ENCODE measurements at places on chromosomes 1 and 21.

DNA sequence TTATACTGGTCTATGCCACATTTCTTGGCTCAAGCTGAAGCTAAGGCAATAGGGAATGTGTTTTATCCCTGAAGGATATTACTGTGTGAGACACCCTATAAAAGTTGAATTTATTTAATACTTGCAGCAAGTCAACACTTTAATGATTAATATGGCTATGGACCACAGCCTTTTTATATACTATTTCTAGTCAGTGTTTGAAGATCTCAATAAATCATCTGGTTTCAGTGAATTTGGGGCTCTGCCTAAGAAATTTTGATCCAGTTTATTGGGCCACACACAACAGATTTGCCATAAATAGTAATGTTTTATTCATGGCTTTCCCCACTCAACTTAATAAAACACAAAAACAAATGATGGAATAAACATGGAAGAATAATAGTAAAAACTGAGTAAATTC lies 698.3 kb downstream of the ADGRL2 start:
- no peak for DNase-seq

- DNase-seq: no peak
Measured at GRCh38 chr1:199867601-199868000, 159.9 kb upstream of the NR5A2 start.

DNA sequence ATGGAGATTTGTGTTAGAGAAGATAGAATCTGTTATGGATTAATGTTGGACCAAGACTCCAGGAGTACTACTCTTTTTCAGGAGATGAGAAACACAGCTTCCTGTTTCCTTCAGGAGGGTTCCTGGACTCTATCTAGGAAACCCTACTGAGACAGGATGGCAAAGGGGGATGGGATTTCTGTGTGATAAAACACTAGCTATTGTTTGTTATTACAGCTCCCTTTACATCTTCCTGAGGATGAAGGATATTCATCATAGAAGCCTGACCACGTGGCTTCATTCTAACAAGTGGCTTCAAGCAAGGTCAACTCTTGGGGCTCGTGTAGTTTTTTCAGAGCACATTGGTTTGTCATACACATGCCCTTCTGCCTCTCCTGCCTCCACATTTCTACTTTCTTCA lies 33.3 kb downstream of the RGL1 start:
- DNase-seq: no peak

DNA sequence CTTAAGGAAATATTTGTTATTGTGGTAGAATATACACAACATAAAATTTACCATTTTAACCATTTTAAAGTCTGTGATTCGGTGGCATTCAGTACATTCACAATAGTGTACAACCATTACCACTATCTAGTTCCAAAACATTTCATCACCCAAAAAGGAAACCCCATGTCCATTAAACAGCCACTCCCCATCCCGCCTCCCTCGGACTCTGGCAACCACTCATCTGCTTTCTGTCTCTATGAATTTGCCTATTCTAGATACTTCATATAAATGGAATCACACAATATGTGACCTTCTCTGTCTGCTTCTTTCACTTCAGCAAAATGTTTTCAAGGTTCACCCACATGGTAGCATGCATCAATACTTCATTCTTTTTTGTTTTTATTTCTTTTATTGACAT lies 51.3 kb downstream of the PTP4A2 start:
- no peak for DNase-seq

DNA sequence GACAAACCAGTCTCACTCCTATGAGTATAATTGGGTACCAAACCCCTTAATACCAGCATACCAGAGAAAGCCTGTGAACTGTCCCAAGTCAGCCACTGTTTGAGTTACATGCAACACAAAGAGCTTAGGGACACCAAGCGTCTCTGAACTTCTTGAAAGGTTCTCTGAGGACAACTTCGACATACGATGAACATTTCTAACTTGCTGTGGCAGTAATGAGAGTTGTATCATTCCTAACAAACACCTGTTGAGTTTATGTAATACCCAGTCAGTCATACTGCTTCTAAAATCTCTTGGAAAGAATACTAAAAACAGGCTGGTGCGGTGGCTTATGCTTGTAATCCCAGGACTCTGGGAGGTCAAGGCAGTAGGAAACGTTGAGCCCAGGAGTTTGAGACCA lies 18.4 kb downstream of the CCT8 start:
- no peak for DNase-seq

DNA sequence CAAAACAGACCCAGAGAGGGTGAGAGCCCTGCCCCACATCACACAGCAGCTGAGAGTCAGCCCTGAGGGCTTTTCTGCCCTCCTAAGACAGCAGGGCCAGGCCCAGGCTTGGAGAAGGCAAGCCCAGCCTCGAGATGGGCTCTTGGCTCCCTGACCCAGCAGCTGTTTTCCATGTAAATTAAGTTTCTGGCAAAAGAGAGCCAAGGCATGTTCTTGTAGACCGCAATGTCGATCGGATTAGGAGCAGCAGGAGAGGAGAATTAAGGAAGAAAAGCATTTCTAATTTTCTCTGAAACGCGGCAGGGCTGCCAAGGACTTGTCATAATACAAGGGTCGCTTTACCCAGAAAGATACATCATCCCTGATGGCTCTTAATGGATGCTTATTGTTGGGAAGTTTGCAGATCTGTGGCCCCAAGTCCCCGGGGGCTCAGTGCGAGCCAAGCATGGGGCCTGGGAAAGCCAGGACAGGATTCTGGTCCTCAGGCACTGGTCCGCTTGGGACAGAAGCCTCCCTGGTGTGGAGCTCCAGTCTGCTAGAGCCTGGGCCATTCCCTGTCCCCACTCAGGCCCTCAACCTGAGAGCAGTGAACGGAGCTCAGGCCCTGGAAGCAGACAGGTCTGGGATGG lies 62.8 kb downstream of the DMRTB1 start:
- DNase-seq: no peak

GRCh38 chr1:57483954-57484353 lies 60.1 kb upstream of the DAB1 start:
- DNase-seq: no peak

All from activated B cell treated with CpG ODN at 0.5 μM for 24 hours (primary cell).